ENCODE measurements at places on chromosomes 3 and 15.

GRCh38 chr15:25739687-25740121, 123.4 kb downstream of the ATP10A start:
- peak; percentile 2 for DNase-seq

DNA sequence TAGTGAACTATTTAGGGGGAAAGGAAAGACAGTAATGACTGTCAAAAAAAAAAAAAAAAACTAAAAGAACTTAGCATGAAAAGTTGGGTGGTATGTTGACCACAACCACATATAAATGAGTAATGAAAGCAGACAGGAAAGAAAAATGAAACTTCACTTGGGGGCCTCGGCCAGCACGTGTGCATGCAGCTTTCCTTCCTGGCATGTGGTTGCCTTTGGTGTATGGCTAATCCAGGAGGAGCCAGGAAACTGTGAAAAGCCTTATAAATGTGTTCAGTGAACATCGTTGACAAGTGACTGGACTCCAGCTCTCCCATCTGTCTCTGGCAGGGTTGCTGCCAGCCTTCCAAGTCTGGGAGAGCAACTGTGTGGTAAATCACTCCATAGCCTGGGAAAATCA, 195.1 kb downstream of the DTWD1 start:
- DNase-seq: no peak

DNA sequence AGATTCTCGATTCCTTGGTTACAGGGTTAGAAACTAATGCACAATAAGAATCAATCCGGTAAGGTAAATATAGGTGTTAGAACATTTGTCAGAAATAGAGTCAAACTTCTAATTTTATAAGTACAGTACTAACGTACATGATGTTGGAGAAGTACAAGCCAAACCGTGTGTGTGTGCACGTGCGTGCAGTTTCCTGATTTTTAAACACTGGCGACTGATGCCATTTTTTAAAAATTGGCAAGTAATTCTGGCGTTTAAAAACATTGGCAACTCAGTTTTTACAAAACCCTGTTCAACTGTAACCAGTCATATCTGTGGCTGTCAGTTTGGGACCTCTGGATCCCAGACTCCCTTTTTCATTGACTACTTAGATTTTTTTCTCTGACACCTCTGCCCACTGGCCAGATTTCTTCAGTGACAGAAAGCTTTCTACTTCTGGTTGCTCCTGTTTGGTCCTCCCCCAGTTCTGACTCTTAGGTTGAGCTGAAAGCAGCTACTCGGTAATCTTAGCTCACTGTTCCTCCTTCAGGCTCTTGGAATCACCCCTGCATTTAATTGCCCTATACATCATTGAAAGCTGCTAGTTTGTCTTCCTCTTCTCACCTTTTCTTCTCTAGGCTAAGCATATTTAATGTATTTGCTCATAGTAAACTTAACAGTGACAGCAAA, 843 bp downstream of the ATG7 start:
- DNase-seq: no peak

- no peak for DNase-seq
These were observed 711.7 kb upstream of the GOLIM4 start for GRCh38 chr3:168807448-168807847.

GRCh38 chr3:157248590-157249422, 88.9 kb upstream of the CCNL1 start:
- DNase-seq: peak; percentile 74

DNA sequence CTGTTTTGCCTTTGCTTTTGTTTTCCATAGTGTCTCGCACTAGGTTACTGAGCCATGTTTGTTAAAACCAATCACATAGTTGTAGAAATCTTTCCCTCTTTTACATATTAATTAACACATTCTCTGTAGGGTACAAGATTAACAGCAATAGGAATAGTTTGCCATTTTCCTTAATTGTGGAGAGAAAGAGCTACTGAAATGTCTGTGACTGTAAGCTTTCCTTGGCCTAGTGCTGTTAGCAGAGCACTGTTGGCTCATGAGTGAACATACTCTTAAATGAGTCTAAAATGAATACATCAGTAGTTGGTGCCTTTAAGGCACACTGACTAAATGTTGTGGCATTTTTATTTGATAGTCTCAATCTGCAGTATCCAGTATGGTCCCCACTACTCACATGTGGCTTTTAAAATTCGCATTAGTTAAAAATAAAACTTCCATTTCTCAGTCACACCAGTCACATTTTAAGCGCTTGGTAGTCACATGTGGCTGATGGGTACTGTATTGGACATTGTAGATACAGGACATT, 28.2 kb downstream of the CHD2 start:
- DNase-seq: no peak

GRCh38 chr15:40054605-40054854, 15.5 kb upstream of the SRP14 start:
- no peak for DNase-seq

GRCh38 chr15:49155834-49156627, 632 bp upstream of the COPS2 start:
- DNase-seq: no peak

GRCh38 chr3:12042638-12043037, 38.5 kb downstream of the SYN2 start:
- no peak for DNase-seq

- no peak for DNase-seq
These were observed at the start of gene GP9 for GRCh38 chr3:129060276-129061022. TSS of gene GP9 (plus strand) at chr3:129060779. CDS start at chr3:129061740, 961 bp downstream.

DNA sequence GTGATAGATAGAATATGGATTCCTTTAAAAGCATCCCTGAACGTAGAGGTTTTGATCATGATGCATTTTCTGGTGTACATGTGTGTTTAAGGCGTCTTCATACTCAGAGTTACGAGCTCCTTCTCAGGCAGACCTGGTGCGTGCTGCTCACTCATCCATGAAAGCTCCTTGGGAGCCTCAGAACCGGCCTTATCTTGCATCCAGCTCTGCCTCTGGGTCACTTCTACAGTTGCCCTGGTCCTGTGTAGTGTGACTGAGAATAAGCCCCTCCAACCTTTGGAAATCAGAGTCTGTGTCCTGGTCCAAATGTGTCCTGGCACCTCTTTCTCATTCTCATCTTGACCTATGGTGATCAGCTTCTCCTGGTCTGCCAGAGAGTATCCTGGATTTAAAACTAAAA, 17.3 kb upstream of the RARRES1 start:
- DNase-seq: no peak

GRCh38 chr3:157631478-157631877, 128.3 kb upstream of the VEPH1 start:
- peak; percentile 22 for DNase-seq

DNA sequence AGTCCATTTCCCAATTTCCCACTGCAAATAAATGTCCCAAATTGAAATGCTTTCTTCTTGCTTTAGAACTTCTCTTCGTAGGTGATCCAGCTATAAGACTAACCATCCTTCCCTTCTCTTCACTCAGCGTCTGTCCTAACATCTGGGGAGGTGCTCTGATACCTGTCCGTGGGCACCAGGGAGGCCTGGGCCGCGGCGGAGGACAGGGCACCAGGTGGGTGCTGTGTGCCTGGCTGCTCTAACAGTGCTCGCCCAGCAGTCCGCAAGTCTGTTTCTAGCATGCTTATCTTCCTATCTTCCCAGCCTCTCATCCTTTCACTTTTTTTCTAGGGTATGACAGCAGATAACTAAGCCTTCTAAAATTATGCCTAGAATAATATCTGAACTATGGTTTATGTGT, 37.3 kb downstream of the NKIRAS1 start:
- no peak for DNase-seq

DNA sequence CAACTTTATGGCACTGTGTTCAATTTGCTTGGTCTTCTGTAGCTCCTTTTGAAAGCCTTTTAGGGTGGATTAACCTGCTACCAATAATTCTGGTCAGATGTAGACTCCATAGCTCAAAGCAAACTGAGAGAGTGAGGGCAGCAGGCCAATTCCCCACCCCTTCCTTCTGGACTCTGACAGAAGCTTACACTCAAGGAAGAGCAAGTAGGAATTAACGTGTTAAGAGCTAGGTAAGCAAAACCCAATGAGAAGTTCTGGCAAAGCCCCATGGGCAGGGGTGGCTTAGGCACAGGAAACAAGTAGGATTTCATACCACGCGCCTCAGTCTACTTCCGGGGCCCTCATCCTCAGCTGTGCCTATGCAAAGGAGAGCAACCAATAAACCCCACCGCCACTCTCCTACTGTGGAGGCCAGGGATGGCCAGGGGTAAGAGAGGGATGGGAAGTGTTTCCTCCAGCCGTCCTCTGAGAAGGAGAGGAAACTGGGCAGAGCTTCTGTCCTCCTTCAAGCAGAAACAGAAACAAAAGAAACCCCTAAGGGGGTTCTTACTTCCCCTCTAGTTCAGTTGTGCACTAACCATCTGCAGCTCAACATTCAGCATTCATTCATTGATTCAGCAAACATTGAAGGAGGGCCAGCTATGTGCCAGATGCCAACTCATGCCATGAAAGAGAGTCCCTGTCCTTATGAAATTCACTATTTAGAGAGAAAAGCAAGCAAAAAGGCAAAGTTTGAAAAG, 12.6 kb downstream of the CCR5 start:
- DNase-seq: no peak

GRCh38 chr3:45163481-45163880, 17.3 kb upstream of the CDCP1 start:
- no peak for DNase-seq

DNA sequence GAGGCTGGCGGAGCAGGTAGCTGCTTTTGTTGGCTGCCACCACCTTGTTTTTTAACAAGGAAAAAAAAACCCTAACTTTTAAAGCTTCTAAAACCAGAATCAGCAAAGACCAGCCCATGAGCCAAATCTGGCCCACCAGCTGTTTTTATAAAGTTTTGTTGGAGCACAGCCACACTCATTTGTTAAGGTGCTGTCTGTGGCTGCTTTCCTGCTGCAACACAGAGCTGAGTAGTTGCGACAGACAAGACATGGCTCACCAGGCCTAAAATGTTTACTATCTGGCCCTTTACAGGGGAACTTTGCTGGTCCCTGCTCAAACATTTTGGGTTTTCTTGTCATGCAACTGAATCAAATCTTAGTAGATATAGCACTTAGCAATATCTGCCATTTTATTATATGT, 18.9 kb downstream of the EFCAB12 start:
- no peak for DNase-seq

- DNase-seq: peak; percentile 58
These were observed 113.9 kb downstream of the TLE3 start for GRCh38 chr15:69983696-69984265.

DNA sequence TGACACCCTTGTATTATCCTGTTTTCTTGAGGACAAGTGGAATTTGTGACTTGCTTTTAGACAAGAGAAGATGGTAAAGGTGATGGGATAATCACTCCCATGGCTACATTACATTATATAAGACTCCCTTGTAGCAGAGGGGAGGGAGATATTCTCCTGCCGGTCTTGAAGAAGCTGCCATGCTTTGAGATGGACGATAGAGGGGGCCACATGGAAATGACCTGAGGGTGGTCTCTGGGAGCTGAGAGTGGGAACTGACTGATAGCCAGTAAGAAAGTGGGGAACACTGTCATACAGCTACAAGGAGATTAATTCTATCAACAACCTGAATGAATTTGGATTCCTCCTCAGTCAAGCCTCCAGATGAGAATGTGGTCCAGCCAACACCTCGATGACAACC, 540.1 kb downstream of the NTRK3 start:
- no peak for DNase-seq

GRCh38 chr3:60079076-60079475, 1029.3 kb upstream of the CFAP20DC start:
- DNase-seq: no peak

GRCh38 chr3:156648086-156648485, 26.3 kb upstream of the TIPARP start:
- DNase-seq: no peak

DNA sequence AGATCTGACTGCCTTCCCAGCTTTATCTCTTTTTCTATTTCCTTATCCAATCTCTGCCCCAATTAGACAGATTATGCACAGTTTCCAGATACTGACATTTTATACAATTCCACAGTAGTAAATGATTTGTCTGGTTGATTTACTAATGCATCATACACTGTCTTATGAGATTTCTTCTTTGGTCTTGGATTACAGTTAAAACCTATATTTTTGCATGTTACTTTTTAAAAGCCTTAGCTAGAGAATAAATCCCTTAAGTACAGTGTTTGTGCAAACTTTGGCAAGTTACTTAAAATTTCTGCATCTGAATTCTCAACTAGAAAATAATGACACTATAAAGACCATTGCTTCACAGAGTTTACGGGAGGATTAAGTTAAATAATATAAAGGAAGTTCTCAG, 6.0 kb downstream of the UNC13C start:
- DNase-seq: no peak

DNA sequence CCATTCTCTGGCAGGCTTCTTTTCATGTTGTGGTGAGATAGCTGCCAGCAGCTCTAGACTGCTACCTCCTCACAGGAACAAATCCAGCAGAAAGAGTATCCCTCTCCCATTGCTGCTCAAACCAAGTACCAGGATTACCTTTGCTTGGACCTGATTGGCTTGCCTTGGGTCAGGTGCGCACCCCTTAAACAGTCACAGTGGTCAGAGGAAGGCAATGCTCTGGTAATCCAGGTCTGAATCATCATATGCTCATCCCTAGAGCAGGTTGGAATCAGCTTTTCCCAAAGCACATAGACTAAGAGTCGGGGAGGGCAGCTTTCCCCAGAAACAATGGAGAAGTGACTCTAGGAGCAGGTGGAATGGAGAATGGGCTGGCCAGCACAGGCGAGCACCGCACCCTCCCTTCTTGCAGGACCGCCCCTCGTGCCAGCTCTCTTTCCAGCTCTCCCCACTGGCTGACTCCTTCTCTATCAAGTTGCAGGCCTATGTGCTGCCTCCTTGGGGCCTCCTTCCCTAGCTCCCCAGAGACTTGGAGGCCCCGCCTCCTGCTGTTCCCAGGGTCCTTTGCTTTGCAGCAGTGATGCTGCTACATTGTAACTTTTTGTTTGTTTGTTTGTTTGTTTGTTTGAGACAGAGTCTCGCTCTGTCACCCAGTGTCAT, 29.9 kb upstream of the ADPGK start:
- DNase-seq: peak; percentile 64

GRCh38 chr15:68933001-68933400, 2.7 kb downstream of the SPESP1 start:
- DNase-seq: no peak

DNA sequence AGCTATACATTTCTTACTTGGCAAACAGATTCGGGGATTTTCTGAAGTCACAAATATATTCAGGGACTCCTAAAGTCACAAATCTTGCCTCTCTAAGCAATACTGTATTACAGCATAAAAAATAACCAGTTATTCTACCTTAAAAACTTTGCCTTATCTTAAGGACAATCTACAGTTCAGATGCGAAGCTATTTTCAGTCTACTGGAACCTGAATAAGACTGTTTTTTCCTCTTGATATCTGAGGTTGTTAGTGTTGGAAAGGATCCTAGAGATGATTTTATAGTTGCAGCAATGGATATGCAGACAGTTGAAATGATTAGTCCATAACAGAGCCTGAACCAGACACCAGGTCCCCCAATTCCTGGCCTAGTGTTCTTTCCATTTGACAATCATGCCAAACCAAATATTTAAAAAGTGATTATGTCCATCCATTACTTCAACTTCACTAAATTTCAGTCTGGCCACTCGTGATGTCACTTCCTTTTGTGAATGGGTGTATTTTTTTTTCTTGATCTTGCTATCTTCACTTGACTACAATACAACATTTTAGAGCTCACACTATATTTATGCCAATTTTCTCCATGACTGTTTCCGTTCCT, 1.8 kb downstream of the HDGFL3 start:
- DNase-seq: no peak
